ENCODE measurements at places on chromosomes 16 and 17. TPM values are rescaled to one million over a fixed set of nuclear protein-coding genes. Genes with fewer than 3 reads are reported as not detected.

Gene GAST
- not detected for total RNA-seq

Gene ASPHD1
- total RNA-seq: 1.3 TPM

Gene PRSS53
- total RNA-seq: 1.1 TPM

Gene CHCT1
- not detected for total RNA-seq

Gene CIAO3
- total RNA-seq: 47.6 TPM

Gene GPR139
- total RNA-seq: not detected

Gene ZFHX3
- 20.3 TPM for total RNA-seq

Gene KRT24
- total RNA-seq: not detected

Gene GUCY2D
- total RNA-seq: 0.23 TPM

Gene STX1B
- total RNA-seq: 2.6 TPM

Gene HAS3
- total RNA-seq: 4.3 TPM

Gene DYNLRB2
- 2.3 TPM for total RNA-seq

Gene C16orf54
- total RNA-seq: 1.4 TPM

Gene KAT8
- total RNA-seq: 59.0 TPM

Gene CES3
- 3.1 TPM for total RNA-seq

Gene EVPL
- total RNA-seq: 28.3 TPM

Gene KPNA2
- 35.8 TPM for total RNA-seq

Gene PIEZO1
- 117 TPM for total RNA-seq

Gene GH1
- not detected for total RNA-seq

Gene TPSB2
- 0.47 TPM for total RNA-seq

Gene CBFA2T3
- 4.4 TPM for total RNA-seq

Gene CLEC3A
- not detected for total RNA-seq

Gene PAFAH1B1
- 104 TPM for total RNA-seq

Gene RMI2
- total RNA-seq: 11.4 TPM

Gene GPR142
- total RNA-seq: 0.29 TPM

Gene DHX58
- 10.0 TPM for total RNA-seq
